ENCODE measurements at places on chromosomes 11 and 22.

GRCh38 chr22:34973926-34974325 is 92.0 kb upstream of the ISX start:
- no peak for DNase-seq

DNA sequence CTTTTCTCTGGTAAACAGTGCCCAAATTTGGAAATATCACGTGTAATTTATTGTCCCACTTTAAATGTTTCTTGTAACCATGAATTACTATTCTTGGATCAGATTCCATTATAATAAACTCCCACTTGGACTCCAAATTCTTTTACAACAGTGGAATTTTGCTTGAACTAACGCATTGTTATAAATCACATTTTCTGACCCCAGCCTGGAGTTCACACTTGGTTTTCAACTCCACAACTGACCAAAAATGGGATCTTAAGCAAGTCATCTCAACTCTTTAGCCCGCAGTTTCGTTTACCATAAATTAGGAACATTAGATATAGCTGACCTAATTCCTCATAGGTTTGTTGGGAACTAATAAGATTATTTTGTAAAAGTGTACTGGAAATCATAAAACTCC is 336.8 kb upstream of the NCAM1 start:
- DNase-seq = no peak

- DNase-seq = no peak
These were observed 2.0 kb upstream of the CLDN5 start for GRCh38 chr22:19526076-19526701.

DNA sequence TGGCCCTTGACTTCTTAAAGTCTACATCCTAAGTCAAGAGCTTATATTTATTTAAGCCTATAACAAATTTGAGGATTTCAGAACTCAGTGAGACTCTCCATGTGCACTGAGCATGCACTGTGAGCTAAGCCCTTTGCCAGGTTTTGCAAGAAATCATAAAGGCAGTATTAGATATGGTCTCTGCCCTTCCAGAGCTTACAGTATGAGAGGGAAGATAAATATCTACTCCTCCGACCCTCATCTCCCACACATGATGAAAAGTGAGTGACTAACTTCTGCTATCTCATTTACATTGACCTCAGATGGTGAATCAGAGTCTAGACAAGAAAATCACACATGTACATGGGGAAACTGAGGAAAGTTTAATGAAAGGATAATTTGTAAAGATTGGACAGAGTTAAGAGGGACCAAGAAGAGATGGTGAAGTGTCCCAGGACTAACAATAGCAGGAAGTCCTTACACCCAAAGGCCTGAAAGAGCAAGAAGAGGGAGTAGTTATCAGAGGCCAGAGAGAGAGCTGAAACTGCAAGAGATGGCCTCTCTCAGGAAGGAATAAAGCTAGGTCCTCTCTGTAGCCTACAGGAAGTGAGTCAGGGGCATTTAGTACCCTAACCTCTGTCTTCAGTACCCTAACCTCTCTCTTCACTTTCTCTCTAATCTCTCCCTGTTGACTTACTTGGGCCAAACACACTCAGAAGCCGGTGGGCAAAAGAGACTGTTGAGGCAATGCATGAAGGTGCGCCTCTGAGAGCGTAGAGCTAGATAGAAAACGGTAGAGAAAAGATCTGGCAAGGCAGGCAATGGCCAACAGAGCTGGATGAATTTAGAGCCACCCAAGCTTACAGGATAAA is 23.0 kb upstream of the BLID start:
- no peak for DNase-seq

DNA sequence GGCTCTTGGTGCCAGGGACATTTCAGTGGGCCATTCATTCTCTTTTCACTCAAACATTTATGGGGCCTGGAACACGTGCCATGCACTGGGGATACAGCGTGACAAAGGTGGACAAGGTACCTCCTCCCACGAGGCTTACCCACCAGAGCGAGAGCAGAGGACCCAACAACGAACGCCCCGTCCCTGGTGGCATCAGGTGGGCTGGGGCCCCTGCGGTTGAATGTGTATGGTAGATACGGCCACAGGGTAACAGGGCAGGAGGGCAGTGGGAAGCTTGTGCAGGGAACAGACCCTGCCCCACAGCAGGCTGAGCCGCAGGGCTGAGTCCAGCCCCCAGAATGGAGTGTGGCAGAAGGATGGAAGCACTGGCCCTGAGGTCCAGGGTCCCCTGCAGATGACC is 81.1 kb downstream of the LRRC32 start:
- no peak for DNase-seq

- DNase-seq = no peak
These were observed 2.1 kb downstream of the FADD start for GRCh38 chr11:70205049-70205725.

- no peak for DNase-seq
These were observed at the start of gene SYT8 for GRCh38 chr11:1834779-1835670. Gene SYT8 (plus strand): TSS chr11:1834990. CDS start chr11:1835106, 116 bp downstream.

GRCh38 chr11:1387961-1388762 is 1.6 kb upstream of the BRSK2 start:
- DNase-seq = no peak

DNA sequence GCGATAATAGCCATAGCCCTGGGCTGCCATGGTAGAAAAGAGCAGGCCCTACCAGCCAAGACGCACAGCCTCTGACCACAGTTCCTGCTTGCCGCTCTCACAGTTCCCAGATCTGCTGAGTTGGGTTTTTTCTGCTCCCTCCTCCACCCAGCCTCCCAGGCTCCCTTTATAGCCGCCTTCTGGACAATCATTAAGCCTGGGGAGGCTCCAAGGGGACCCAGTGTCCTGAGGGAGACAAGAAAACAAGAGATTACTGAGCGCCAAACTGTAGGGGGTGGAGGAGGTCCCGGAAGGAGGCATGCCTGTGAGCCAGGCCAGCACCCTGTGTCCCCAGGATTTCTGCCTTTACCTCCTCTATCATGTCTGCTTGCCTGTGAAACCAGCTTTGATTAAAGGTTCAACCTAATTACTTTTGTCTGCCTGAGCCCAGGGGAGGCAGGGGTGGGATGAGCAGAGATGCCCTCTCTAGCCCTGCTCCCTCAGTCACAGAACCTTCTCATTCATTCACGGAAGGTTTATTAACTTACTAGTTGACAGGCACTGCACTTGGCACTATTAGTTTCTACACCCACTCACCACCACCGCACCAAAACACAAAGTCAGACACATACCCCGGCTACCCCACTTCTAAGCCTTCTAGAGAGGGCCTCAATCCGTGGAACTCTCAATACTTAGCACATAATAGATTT is 1.2 kb downstream of the SLC37A4 start:
- no peak for DNase-seq

GRCh38 chr22:32123657-32124056 is 35.4 kb downstream of the C22orf42 start:
- no peak for DNase-seq

DNA sequence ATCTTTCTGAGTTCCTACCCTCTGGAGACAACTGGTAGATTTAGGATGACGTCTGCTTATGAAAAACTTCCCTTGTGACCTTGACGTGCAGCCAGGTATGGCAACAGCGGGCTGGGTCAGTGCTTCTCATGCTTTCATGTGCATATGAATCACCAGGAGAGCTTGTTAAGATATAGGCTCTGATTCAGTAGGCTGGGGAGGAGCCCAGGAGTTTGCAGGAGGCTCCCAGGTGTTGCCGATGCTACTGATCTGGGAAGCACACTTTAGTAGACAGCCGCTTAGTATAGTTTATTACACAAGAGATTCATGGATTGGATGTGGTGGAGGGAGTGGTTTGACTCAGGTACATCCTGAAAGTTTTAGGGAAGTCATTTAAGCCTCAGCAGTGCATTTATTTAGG is 23.8 kb downstream of the DIXDC1 start:
- DNase-seq = no peak

- no peak for DNase-seq
These were observed 10.0 kb downstream of the BCL2L13 start for GRCh38 chr22:17648569-17648968.

GRCh38 chr22:25166266-25167040 is 33.2 kb upstream of the CRYBB3 start:
- no peak for DNase-seq
